Urinary bladder (tissue), 4 donors: ENCODE measurements at places on chromosomes 4 and X.

GRCh38 chr4:16122784-16123183 lies 39.0 kb upstream of the PROM1 start:
- DNase-seq, result no peak

GRCh38 chr4:96729641-96730040 lies 889.7 kb downstream of the PDHA2 start:
- DNase-seq, result no peak

- no peak for DNase-seq
These were observed 234.1 kb downstream of the GRXCR1 start for GRCh38 chr4:43126595-43126994.

GRCh38 chrX:22634751-22635150 lies 362.0 kb downstream of the CBLL2 start:
- DNase-seq, result no peak

GRCh38 chr4:6724421-6725111 lies 8.6 kb downstream of the BLOC1S4 start:
- DNase-seq, result no peak

DNA sequence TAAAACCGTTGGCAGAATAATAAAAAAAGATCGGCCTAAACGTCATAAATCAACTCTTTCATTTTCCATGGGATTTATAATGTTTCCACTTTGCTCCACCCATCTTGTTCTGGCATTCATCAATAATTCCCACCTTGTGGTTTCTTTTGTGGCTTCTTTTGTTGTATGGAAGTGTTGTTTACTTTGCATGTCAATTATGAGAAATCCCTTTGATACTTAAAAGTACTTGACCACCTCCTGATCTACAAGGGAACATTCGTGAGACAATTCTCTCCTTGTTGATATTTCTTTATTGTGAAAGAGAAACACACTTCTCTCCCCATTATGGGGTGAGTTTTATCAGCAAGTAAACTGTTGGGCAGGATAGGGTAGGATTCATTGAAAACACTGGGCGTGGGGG lies 2.8 kb downstream of the AMELX start:
- no peak for DNase-seq

GRCh38 chr4:42570221-42570620 lies 86.7 kb downstream of the ATP8A1 start:
- no peak for DNase-seq

GRCh38 chr4:42396361-42396751 lies 932 bp upstream of the SHISA3 start:
- no peak for DNase-seq

- no peak for DNase-seq
These were observed 5.2 kb downstream of the EGFL6 start for GRCh38 chrX:13574600-13574999.

DNA sequence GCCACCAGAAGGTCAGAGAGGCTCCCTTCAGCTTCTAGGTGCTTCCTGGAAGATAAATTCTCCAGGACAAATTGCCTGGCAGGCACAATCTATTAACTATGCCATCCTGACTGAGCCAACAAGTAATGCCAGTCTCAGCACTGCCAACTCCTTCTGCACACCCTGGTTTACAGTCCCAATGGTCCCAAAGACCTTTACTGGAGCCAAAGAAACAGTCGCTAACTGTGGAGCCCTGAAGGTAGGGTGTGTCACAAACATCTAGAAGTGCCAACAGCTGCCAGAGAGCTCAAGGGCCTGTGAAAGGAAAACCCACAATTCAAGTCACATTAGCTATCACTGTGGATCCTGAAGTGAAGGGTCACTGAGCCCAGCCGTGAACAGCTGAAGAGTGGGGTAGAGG lies 34.9 kb upstream of the CITED1 start:
- DNase-seq, result no peak

- DNase-seq, result no peak
These were observed 36.9 kb downstream of the INTU start for GRCh38 chr4:127669691-127670090.

DNA sequence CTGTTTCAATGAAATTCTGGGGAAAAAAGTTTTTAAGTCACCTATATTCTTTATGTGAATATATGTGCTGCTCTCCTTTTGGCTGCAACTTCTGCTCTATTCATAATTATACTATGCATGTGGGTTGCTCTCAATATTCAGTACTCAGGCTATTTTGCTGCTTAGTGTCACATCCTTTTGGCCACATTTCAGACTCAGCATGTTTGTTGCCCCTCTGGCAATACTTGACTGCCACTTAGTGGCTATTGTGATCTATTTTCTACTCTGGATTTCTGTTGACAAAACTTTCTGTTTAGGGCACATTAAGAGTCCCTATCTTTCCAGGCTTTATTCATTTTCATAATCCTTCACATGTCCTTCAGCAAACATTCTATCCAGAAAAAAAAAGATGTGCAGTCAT lies 15.8 kb upstream of the CT45A1 start:
- DNase-seq, result no peak

GRCh38 chr4:183445097-183445428 lies 627 bp downstream of the CDKN2AIP start:
- DNase-seq, result no peak

GRCh38 chrX:46796574-46797191 lies 37.8 kb upstream of the SLC9A7 start:
- no peak for DNase-seq

DNA sequence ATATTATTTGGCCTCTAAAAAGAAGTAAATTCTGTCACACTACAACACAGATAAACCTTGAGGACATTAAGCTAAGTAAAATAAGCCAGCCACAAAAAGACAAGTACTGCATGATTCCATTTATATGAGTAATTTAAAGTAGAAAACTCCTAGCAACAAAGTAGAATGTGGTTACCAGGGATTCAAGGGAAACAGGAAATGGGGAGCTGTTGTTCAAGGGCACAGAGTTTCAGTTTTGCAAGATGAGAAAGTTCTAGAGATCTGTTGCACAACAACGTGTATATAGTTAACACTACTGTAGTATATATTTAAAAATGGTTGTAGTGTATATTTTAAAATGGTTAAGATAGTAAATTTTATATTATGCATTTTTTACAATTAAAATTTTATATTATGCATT lies 25.4 kb downstream of the SEC31A start:
- DNase-seq, result no peak

GRCh38 chr4:38204339-38205035 lies 244.3 kb downstream of the PTTG2 start:
- DNase-seq, result no peak

GRCh38 chr4:157983300-157983699 lies 189.5 kb downstream of the GASK1B start:
- DNase-seq, result no peak

DNA sequence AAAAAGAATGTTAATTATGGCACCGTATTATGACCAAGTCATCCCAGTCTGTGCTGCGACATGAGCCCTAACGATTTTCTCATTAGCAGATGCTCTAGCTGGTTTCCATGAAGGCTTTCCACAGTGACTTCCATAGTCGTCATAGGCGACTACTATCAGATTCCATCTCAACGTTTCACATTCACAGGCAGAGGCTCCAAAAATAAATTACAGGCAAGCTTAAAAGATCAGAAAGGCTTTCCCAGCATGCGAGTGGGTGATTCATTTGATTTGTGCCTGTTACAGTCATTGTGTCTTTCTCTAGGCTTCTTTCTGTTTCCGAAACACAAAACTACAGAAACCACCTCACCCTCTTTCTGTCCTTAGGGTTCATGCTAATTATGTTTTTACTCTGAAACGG lies 43.2 kb downstream of the PALLD start:
- DNase-seq, result no peak

- no peak for DNase-seq
These were observed 84.8 kb upstream of the C1QTNF7 start for GRCh38 chr4:15343000-15343399.

- DNase-seq, result no peak
These were observed 52.3 kb upstream of the ENPP6 start for GRCh38 chr4:184269879-184270430.

- no peak for DNase-seq
These were observed 67.2 kb downstream of the TMEM131L start for GRCh38 chr4:153533387-153533786.

GRCh38 chr4:151717909-151718628 lies 42.7 kb downstream of the GATB start:
- DNase-seq, result no peak

DNA sequence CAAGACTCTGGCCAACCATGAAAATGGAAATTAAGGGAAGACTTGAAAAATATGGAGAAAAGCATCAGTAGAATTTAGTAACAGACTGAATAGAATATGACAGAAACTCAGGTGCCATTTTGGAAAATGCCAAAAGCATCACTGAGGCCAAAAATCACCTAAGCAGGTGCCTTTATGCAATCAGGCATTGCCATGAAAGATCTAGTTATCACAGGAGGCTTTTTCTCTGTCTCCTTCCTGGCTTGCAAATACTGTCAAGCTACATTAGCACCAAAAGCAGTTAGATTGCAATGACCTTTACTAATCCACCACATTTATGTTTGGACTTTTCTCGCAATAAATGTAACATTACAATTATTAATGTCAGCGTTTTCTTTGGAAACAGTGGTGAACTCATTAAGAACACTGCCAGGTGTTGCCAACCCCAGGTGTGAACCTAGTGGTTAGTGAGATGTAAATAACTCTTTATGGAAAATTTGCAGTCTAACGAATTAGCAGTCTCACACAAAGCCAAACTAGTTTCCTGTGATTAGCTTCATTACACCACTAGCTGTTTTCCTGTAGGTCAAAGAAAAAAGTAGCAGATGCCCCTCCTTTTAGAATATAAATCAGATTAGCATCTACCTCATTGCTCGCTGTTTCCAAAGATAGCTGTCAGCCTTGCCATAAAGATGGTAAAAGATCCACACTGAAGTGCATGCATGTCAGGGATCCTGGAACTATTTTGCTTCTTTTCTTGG lies 1568.4 kb upstream of the TENM3 start:
- no peak for DNase-seq

DNA sequence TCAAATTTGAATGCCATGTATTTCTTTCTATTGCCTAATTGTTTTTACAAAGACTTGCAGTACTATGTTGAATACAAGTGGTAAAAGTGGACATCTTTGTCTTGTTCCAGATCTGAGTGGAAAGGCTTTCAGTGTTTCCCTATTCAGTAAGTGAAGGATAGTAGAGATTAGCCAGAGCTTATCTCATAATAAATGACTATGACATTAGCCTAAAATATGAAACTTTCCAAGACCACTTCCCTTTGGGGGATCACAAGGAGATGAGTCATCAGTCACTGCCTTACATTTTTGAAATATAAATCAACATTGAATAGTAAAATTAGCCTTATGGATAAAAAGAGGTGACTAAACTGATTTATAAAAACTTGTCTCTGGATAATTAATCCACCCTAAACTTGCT lies 554.1 kb upstream of the MAGEB2 start:
- DNase-seq, result no peak

DNA sequence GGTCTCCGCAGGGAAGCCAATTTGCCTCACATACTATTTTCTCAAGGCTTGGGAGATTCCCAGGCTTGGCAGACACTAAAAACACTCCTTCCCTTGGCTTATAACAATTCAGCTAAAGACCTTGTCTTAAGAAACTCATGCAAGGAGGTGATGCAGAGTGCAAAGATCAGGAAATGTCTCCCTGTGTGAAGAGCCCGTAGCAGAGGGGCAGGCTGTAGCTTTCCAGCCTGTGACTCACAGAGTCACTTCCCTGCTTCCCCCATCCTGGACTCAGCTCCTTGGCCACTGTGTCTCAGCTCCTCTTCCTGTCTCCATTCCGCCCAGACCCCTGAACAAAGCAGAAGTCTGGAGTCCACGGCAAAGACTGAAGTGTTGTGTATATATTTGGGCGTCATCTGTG lies 56.1 kb downstream of the KDR start:
- DNase-seq, result no peak

- no peak for DNase-seq
These were observed 8.9 kb upstream of the RGS12 start for GRCh38 chr4:3283916-3284315.

GRCh38 chrX:71619193-71619592 lies 882 bp upstream of the CXCR3 start:
- no peak for DNase-seq

- DNase-seq, result no peak
These were observed 2.1 kb downstream of the SLC6A8 start for GRCh38 chrX:153689654-153690465.

DNA sequence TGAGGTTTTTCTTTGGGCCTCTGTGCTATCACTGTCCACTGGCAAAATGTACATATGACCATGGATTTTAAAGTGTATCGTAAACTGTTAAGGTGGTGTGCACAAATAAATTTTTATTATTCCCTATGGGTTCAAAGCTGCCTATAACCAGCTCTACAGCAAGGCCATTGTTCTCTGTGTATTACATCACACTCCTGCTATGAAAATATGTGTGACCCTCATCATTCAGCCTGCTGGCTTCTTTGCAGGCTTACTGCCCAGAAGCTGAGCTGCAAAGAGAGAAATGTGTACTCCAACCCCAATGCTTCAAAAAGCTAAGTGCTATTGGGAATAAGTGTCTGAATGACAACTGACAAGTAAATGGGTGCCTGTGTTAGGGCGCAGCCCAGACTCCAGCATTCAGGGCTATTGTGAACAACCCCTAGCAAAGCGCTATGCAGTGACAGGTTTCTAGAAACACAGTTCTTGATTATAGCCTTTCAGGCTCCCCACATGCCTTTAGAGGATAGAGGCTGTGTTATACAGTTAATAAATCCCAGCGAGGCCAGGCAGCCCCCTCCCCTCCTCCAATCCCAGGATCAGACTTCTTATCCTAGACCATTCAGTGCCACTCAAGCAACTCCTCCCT lies 220.4 kb upstream of the RADX start:
- DNase-seq, result no peak

DNA sequence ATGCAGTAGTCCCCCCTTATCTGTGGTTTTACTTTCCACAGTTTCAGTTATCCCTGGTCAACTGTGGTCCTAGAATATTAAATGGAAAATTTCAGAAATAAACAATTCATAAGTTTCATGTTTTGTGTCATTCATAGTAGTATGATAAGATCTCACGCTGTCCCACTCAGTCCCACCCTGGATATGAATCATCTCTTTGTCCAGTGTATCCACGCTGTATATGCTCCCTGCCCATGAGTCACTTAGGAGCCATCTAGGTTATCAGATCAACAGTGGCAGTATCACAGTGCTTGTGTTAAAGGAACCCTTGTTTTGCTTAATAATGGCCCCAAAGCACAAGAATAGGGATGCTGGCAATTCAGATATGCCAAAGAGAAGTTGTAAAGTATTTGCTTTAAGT lies 16.2 kb upstream of the SYTL4 start:
- DNase-seq, result no peak

GRCh38 chr4:125497861-125498260 lies 183.1 kb downstream of the FAT4 start:
- no peak for DNase-seq

DNA sequence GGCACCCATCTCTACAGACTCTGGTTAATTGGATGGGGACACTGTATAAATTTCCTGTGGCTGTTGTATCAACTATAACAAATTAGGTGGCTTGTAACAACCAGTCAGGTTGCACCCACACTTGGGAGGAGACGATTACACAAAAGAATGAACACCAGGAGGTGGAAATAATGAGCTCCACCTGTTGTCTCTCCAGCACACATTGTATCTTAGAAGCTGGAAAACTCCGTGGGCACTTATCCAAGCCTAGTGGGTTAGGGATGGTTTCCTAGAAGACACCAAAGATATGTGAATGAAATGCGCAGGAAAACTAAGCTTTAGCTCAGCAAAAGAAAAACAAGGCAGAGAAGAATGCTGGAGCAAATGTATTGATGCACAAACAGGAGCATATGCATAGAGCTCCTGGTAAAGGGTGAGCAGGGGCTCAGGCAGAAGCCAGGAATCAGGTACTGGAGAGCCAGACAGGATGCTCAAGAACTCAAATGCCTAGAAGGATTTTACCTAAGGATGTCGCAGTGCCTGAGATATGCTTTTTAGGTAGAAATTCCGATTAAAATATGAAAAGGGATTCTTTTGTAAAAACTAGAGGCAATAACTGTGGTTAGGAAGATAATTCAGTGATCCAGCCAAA lies 111.7 kb downstream of the GALNTL6 start:
- DNase-seq, result no peak

- DNase-seq, result no peak
These were observed 12.1 kb downstream of the PPP2R3B start for GRCh38 chrX:374596-374995.
